T-helper 9 cell (primary cell): ENCODE measurements at places on chromosomes 5 and 9.

GRCh38 chr9:72384710-72385485 is 19.9 kb upstream of the ZFAND5 start:
- DNase-seq: no peak

DNA sequence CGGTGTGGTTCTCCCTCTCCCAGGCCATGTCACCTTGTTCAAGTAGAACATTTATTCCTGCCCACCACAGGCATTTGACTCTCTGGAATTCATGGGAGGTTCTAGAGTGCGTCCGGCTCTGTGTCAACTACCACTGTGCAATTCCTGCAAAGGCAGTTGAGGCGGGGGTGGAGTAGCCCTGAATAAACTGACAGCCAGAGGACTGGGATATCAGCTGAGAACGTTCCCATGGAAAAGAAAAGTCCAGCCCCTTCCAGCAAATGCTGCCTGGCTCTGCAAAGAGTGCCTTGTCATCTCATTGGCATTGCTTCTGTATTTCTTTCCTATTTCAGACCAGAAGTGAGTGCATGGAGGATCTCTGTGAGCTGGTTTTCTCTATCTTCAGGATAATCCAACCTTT is 18.9 kb upstream of the MEGF9 start:
- DNase-seq: no peak

DNA sequence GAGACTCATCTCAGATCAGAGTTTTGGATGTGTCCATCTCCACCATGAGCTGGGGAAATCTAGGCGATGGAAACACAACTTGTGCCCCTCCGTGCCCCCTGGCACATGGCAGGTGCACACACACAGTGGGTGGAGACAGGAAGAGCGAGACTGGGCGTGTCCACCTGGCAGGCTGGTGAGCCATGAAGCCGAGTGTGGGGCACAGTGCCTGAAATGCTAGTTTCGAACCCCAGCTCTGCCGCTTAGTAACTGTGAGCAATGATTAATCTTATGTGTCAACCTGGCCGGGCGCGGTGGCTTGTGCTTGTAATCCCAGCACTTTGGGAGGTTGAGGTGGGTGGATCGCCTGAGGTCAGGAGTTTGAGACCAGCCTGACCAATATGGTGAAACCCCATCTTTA is 80.8 kb upstream of the RNU6ATAC start:
- DNase-seq: no peak

DNA sequence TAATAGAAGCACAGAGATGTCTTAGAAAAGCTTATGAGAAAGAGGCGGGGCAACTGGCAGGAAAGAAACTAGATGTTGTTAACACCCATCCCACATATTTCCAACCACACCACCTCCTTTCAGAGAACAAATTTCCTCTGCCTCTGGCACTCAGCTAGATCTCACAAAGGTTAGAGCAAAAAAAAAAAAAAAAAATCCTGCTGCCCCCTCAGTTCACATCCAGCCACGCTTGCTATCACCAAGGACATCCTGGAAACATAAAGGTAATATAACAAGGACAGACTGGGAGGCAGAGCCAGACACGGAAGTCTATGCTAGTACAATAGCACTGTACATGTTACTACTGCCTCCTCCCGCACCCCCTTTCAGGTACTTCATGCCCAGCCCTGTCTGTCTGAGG is 238.0 kb upstream of the PTGER4 start:
- DNase-seq: no peak

GRCh38 chr5:115798252-115798651 is 18.2 kb downstream of the CDO1 start:
- DNase-seq: no peak

GRCh38 chr9:26066237-26066636 is 388.0 kb upstream of the TUSC1 start:
- DNase-seq: no peak

- no peak for DNase-seq
Observed at GRCh38 chr9:80086822-80087345, 515.1 kb downstream of the TLE4 start.

DNA sequence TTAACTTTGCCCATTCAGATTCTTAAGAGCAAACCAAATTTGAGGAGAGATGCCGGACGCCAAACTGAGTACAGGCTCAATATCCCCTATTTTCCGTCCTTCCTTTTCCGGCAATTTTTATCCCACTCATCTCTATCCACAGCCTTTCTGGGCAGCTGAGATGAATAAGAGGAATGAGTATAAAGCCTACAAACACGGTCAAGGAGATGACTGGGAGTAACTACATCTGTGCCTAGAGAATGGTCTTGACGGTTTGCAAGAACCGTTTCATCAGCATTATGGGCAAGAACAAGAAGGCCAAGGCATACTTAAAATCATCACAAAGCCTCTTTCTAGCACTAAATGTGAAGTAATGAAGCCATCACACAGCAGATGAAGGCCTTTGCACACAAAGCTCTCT is 227.3 kb downstream of the DCP2 start:
- no peak for DNase-seq

- DNase-seq: no peak
Observed at GRCh38 chr9:120924698-120925534, 1.7 kb downstream of the TRAF1 start.

DNA sequence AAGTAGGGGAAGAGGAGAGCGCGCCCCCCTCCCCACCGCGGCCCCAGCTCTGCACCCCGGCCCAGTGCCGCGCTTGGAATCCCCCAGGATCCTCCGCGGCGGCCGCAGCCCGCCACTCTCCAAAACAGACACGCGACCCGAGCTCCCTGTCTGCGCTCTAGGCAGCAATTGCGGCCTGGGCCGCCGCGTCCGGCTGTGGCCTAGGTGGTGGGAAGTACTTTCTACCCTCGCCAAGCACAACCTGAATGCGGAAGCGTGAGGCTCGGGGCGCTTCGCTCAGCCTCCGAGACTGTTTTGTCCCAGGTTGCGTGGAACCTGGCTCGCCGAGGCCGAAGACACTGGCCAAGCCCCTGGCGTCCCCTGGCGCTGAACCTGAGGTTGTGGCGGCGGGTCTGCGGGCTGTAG is 3.3 kb upstream of the FOXB2 start:
- DNase-seq: no peak

DNA sequence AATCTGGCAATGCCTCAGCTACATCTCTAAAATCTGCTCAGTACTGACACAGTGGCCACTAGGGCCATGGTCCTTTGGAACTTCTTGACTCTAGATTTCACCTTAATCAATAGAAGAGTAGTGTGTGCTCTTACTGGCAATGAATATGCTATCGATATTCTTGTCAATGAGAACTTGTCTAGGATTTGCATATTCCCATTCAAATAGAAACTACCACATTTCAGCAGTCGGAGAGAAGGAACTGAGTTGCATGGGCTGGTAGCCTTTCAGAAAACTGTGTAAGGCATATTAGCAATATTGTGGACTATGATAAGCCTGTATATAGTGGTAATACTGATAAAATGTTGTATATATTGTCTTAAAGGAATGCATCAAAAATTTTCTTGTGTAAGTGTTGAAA is 45.3 kb upstream of the NAA35 start:
- no peak for DNase-seq

GRCh38 chr5:110027527-110028322 is 338.0 kb downstream of the MAN2A1 start:
- DNase-seq: no peak

- no peak for DNase-seq
Observed at GRCh38 chr9:121443981-121444380, 55.7 kb downstream of the GGTA1 start.

- DNase-seq: no peak
Observed at GRCh38 chr9:14029806-14030374, 284.1 kb downstream of the NFIB start.

DNA sequence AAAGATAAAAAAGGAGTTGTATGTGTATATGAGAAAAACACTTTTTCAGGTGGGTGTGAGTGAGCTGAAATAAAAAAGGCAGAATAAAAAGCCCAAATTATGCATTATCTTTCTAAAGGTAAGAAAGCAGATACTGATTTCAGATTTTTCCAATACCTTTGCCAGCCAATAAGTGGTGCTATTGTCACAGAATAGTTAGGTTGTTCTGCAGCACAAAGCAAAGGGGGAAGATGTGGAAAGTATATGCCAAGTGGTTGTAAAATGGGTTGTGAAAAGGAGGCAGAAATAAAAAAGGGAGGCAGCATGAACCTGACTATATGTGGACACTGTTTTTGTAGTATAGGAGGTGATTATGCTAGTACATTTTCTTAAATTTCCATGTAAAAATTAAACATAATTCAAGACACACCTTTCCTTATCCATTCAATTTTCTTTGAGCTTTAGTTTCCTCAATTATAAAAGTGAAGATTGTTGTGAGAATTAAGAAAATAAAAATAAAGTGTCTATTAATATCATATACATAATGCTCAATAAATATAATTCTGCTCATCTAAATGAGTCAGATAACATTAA is 106.7 kb downstream of the SMIM15 start:
- no peak for DNase-seq

GRCh38 chr9:135885100-135885853 is 22.1 kb downstream of the CAMSAP1 start:
- no peak for DNase-seq

- DNase-seq: no peak
Observed at GRCh38 chr9:27019589-27019988, 14.1 kb upstream of the LRRC19 start.

GRCh38 chr5:136054142-136055019 is 25.6 kb downstream of the TGFBI start:
- DNase-seq: no peak

DNA sequence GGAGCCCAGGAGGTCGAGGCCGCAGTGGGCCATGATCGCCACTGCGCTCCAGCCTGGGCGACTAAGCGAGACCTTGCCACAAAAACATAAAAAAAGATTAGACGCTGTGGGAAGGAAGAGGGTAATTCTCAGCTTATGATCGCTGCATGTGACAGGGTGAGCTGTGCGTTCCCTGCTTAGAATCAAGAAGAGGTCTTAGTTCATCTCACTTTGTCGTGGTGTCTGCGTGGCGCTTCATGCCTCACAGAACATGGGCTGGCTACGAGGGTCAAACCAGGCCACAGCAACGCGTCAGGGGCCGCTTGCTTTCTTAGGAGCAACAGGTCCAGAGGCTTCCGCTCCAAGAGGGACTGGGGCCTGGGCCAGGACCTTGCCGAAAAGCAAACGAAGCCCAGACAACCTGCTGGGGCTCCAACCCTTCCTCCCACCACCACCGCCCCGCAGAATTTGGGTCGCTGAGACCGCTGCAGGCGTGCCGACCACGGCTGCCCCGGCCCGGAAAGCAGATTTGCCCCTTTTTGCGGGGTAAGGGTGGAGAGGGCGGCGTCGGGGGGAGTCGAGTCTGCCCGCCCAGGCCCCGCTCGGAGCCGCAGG is 10.0 kb upstream of the GRIN1 start:
- DNase-seq: no peak

DNA sequence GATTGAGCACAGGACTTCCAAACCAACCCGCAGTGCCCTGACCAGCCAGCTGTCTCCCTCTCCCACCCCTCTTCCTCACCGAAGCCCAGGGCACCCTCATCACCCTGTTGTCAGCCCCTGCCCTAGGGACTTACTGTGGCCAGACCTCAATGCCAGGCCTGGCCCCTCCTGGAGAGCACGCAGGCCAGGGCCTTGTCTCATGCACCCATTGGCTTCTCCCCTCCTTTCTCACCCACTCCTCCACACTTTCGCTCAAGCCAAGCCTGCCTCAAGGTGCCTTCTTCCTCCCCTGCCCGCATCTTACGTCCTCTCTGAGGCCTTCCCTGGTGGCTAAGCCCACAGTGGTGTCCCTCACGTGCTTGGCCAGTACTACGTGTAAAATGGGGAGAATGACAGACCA is 33.3 kb upstream of the N4BP3 start:
- DNase-seq: no peak

GRCh38 chr9:76630916-76631315 is 133.3 kb upstream of the PCA3 start:
- no peak for DNase-seq

GRCh38 chr5:134566741-134567221 is 41.3 kb downstream of the JADE2 start:
- no peak for DNase-seq

DNA sequence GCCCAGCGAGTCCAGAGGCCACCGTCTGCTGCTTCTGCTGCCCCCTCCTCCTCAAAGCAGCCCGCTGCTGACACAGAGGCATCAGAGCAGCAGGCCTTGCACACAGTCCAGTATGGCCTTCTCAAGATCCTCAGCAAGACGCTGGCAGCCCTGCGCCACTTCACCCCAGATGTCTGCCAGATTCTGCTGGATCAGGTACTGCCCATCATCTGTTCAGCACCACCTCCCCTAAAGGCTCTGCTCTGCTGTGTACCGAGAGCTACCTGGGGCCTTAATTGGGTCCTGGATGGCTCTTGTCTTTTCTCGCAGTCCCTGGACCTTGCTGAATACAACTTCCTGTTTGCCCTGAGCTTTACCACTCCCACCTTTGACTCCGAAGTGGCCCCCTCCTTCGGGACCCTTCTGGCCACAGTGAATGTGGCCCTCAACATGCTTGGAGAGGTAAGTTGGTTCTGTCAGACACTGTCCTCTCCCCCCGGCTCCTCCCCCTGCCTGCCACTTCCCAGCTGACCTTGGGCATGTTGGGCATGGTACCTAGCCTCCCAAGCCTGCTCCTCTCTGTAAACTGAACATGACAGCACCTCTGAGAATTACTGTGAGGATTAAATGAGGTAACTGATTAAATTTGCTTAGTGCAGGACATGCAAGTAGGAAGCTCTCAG is 22.7 kb downstream of the SH3GLB2 start:
- no peak for DNase-seq

GRCh38 chr9:116232424-116233159 is 79.0 kb downstream of the PAPPA start:
- DNase-seq: no peak

- no peak for DNase-seq
Observed at GRCh38 chr9:127887792-127888191, 10.3 kb upstream of the AK1 start.

DNA sequence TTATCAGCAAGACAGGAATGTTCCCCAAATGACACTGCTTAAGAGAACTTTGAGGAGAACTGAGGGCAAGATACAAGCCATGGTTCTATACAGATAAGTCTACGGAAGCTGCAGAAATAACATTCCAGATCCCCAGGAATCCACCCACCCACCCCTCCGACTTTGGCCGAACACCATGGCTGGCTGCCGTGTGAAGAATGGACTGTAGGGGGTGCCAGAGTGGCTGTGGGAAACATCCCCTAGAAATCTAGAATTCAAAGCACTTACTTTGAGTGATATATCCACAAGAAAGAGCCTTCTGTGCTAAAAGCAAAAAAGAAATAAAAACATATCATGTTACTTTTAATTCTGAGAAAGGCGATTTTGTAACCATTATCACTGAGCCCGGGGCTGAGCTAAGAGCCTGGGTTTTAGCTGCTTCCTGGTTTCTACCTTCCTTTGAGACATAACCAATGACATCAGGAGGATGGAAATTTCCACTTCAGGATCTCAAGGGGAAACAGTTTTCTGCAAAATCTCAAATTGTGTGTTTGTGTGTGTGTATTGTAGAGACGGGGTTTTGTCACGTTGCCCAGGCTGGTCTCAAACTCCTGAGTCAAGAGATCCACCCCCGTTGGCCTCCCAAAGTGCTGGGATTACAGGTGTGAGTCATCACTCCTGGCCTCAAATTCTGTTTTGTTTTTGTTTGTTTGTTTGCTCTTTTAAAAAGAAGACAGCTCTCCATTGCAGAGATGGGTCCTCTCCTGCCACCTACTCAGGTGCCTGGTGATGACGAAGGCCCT is 36.4 kb downstream of the GGTA1 start:
- no peak for DNase-seq

- no peak for DNase-seq
Observed at GRCh38 chr5:175246889-175247520, 197.0 kb downstream of the DRD1 start.
